ENCODE measurements at places on chromosomes 6 and 20. TPM values are rescaled to one million over a fixed set of nuclear protein-coding genes. Genes with fewer than 3 reads are reported as not detected.
A peak's percentile ranks its signal among the peaks of the same experiment; 100 is the strongest.

- peak overlapping the region; percentile 56 for H3K27ac ChIP-seq
- no peak overlapping the region for H3K4me3 ChIP-seq
- no peak for DNase-seq
- H3K27me3 ChIP-seq = no peaks in the 10 kb centered on the region
Observed at GRCh38 chr20:46121184-46121930, 3.2 kb downstream of the CD40 start.

DNA sequence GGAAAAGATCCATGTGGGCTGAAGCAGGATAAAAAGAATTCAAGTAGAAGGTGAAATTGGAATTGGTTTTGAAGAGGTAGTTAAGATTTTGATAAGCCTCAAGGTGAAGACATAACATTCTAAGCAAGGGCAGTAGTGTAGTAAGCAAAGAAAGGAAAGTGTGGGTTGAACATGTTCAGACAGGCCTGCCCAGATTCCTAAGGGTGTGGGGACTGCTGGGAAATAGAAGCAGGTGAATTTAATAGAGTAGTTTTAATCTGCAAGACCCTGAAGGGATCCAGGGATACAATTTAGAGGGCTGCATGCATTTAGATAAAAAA, 19.1 kb downstream of the TAB2 start:
- no peaks in the 10 kb centered on the region for H3K27me3 ChIP-seq
- H3K4me3 ChIP-seq = no peak overlapping the region
- H3K27ac ChIP-seq = no peak overlapping the region
- H3K4me1 ChIP-seq = peaks cover 39% of the 10 kb centered on the region
- no peak for DNase-seq

GRCh38 chr6:47202644-47203205, 107.0 kb downstream of the TNFRSF21 start:
- no peak for DNase-seq
- no peaks in the 10 kb centered on the region for H3K27me3 ChIP-seq
- no peak overlapping the region for H3K27ac ChIP-seq
- H3K36me3 ChIP-seq = no peaks in the 10 kb centered on the region
- H3K4me1 ChIP-seq = peaks cover 3% of the 10 kb centered on the region
- no peak overlapping the region for H3K4me3 ChIP-seq

DNA sequence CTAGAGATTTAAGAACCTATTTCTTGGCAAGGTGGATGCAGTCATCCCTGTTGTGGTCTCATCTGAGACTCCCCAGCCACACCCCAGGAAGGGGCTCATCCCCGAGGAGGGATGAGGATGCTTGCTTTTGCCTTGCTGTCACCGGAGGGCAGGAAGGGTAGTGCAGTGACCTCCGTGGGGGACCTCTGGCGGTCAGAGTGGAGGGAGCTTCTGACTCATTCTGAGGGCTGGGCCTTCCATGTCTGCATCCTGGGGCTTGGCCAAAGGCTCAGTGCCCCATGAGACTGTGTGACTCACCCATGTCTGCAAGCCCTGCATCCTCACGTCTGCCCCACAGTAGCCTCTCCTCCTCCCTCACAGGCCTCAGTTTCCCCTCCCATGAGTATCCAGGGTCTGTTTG, 38.7 kb downstream of the UQCC2 start:
- no peaks in the 10 kb centered on the region for H3K27me3 ChIP-seq
- no peak overlapping the region for H3K4me3 ChIP-seq
- DNase-seq = peak; percentile 80
- no peaks in the 10 kb centered on the region for H3K4me1 ChIP-seq
- no peaks in the 10 kb centered on the region for H3K36me3 ChIP-seq
- no peak overlapping the region for H3K27ac ChIP-seq

DNA sequence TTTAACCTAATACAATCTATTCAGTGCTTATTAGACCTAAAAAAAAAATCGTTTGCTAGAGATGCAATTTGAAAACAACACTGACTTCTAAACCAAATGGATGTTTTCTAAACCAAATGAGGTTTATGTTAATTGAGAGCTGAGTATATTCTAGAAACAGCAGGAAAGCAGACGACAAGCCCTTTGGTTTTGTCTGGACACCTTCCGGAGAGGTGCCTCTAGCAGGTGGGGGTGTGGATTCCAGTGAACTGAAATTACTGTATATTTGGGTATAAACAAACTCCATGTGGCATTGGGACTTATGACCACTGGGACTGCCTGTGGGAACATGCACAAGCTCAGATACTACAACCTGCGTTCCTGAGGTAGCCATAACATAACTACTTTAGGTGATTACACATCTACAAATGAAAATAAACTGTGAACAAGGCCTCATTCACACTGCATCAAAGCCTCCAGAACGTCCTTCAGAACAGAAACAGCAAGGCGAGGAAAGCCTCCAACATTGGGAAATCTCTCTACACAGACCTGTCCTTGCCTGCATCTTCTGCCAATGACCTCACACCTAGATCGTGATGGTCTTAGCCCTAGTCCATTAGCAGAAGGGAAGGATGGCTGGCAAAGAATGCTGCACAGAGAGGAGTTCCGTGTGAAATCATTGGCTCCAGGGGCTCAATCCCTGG, 206.8 kb upstream of the FOXQ1 start:
- no peaks in the 10 kb centered on the region for H3K36me3 ChIP-seq
- H3K4me3 ChIP-seq = no peak overlapping the region
- H3K27me3 ChIP-seq = no peaks in the 10 kb centered on the region
- DNase-seq = no peak
- H3K27ac ChIP-seq = no peak overlapping the region

The PAK5 gene
- not detected for total RNA-seq

The MROH8 gene
- total RNA-seq = 7.8 TPM

The WFDC12 gene
- total RNA-seq = not detected
